ENCODE measurements at places on chromosomes 1 and 21.
A peak's percentile ranks its signal among the peaks of the same experiment; 100 is the strongest.

GRCh38 chr1:942411-942821, 16.6 kb downstream of the NOC2L start:
- DNase-seq = peak; percentile 53

DNA sequence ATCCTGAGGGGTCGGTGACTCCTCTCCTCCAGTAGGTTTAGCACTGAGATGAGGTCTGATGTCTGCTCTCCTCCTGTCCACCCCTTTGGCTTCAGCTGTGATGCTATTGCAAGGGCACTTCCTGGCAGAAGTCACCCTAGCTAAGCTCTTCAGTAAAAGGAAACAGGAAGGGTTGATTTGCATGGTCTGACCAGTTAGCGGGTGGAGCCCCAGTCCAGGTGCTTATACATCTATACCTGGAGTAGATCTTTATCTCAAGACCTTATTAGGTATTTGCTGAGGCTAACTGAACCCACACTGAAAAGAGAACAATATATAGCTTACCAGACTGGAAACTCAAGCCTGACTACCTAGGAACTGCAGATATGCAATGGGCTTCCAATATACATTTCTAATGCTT, 28.9 kb upstream of the NFASC start:
- no peak for DNase-seq

DNA sequence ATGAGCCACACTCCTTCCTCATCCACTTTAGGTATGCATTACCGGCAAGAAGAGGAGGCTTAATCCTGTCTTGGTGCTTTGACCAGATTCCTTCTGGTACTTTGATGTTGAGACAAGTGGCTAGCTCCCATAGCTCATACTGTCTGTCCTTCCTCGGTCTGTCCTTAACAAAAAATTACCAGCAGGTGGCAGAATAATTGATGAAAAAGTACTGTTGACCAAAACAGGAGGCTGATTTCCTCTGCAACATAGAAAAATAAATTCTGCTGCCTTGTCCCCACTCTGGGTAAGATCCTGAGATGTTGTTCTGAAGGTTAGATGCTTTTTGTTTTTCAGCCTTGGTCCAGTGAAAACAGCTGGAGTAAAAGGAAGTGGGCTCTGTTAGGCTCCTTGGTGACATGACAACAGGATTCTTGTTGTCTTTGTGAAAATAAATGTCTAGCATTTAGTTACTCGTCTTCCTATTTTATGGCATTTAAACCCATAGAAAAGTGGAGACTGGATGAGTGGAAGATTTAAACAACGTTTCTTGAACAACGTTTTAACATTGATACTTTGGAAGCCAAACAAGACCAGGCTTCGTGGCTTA, 11.2 kb upstream of the HJV start:
- DNase-seq = no peak

GRCh38 chr1:164624400-164624799, 65.4 kb downstream of the PBX1 start:
- DNase-seq = no peak

DNA sequence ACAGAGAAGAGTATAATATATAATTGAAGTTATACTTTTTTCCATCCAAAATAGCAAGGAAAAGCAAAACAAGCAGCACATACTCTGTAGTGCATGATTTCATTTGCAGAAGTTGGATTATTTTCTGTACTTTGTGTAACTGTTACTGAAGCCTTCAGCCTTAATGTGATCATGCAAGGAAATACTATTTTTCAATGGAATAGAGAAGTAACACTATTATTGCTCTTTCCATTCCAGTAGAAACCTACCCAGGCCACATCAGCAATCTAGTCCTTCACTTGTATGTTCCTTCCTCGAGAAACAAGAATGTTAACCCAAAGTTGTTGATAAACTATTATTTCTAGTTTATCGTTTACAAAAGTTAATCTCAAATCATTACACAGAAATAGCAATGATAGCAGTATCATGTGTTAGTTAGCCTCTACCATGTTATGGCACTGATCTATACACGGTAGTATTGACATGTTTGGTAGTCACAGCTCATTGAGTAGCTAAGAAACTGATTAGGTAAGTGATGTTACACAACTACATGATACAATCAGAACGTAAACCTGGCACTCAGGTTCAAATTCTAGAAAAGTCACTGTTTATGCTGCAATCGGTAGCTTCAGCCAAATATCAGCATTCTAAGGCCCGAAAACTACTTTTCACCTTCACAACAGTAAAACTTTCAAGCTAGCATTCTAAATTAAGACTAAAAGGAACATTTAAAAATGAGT, 37.6 kb upstream of the CHRM3 start:
- no peak for DNase-seq

GRCh38 chr1:205715628-205716027, 34.4 kb downstream of the NUCKS1 start:
- no peak for DNase-seq

DNA sequence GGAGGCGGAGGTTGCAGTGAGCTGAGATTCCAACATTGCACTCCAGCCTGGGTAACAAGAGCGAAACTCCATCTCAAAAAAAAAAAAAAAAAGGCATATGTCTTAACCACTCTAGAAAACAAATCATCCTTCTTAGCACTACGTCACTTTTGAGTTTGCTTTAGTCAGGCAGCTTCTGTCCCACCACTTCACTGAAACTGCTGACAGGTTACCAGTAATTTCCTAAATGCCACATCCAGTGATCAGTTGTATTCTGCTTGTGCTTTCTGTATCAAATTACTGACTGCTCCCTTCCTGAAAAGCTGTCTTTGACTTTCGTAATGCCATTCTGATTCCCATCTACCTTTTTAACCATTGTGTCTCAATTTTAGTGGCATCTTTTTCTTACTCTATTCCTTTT, 21.7 kb downstream of the RCOR3 start:
- DNase-seq = no peak

- no peak for DNase-seq
Measured at GRCh38 chr1:9529190-9529589, 10.1 kb upstream of the SLC25A33 start.
